ENCODE measurements at places on chromosomes 3 and 15.

DNA sequence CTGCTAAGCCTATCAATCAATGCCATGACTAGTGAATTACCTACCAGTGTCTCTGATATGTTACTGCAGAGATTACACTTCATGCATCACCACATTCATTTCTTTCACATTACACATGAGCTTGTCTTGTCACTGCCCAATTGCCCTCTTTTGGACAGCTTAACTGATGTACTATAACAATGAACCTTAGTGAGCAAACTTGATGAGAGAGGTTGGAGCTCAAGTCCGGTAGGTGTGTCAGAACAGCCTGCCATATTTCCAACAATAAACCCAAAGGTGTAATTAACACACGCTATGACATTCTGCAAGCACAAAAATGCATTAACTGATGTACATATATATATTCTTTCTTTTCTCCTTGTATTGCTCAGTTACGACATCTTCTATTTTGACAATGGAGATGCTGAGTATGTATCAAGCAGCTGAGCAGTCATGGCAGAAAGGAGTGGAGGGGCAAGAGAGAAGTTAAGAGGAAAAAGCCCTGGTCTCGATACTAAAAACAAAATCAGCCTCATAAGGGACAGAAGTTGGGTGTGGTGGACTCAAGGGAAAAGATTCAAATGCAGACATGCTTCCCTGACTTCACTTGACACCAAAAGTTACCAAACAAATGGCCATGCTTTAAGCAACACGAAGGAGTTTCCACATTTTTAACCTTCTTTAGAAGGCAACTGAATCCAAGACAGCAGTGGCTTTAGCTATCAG, 538.2 kb downstream of the FOXP1 start:
- DNase-seq = no peak

- no peak for DNase-seq
These were observed 25.4 kb upstream of the FAM3D start for GRCh38 chr3:58691997-58692396.

DNA sequence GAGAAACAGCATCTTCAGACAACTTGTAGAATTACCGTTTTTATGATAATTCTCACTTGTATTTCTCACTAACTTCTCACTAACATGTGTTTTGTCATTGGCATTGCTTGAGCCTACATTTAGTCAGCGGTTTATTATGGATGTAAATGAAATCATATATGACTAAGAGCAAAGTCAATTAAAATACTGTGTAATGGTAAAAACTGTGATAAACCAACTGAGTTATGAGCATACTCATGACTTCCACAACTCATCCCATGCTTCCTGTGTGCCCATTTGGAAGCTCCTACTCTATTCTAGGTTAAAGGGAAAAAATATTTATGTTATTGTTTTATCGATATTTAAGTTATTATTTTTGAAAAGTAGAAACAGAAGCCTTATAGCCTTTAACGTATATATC, 12.8 kb downstream of the PXK start:
- no peak for DNase-seq

DNA sequence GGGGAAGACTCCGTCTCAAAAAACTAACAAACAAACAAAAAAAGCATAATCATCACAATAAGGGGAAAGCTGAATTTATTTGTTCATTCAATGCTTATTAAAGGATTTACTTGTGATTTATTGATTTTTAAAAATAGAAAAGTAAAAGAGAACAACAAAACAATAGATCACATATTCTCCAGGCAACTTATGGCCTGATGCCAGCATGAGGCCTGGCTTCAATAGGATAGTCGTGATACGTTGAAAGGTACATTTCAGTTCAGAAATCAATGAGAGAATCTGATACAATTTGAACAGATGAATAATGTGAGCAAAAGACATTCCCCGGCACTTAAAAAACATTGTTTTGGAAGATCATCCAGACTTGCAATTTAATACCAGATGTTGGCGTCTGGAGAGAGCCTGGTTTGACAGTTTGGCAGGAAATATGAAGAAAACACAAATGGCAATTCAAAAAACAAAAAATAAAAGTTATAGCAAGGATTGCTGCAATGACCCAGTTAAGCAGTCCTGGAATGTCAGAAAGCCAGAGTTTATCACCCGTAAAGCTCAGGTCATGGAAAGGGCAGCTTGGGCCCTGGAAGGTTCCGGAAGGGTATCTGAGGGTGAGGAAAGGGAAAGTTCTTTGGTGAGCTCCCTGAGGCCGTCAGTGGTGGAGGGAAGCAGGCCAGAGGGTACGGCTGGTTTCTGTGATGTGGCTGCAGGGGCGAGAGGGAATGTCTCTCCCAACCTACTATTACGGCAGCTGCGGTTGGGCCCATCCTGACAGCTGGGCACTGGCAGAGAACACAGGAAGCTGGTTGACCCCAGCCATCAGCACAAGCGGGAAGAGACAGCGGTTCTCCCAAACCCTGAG, 230.2 kb upstream of the HES1 start:
- DNase-seq = no peak

GRCh38 chr3:20424086-20424485, 238.1 kb upstream of the SGO1 start:
- no peak for DNase-seq

DNA sequence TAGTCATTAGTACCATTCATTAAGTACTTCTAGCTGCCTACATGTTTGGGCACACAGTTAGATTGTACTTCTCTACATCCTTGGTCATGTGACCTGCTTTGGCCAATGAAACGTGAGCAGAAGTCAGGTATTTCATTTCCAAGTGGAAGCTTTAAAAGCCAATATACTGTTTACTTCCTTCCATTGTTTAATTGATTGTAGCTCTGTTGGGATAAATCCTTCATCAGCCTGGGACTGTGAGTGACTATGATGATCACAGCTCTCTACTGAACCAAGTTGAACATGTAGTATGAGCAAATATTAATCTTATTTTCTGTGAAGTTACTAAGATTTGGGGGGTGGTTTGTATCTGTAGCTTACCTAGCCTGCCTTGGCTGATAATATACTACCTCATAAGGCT, 116.5 kb upstream of the ROPN1 start:
- DNase-seq = no peak

DNA sequence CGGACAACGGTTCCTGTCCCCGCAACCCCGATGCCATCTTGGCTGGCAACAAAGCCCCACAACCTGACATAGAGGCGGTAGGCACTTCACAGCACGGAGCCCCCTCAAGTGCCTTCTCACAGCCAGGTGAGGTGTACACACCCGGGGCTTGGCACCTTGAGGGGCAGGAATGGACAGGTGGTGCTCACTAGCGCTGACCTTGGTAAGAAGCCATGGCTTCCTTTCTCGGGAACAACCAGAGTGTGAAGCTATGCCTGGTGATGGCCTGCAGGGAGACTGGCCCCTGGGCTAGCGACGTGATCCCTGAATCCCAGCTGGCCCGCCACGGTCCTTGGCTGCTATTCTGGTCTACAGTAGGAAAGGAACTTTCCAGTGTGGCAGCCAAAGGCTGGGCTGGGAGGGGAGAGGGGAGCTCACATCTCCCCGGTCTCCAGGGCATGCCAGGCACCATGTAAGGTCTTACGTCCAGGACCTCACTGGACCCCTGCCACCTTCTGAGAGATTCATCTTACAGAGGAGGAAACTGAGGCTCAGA, 70.6 kb upstream of the RPL32 start:
- DNase-seq = no peak

- DNase-seq = no peak
These were observed 11.5 kb downstream of the PARP16 start for GRCh38 chr15:65275104-65275727.

- DNase-seq = no peak
These were observed 389.9 kb upstream of the RGMA start for GRCh38 chr15:93478947-93479346.

- no peak for DNase-seq
These were observed 86.1 kb downstream of the PLCH1 start for GRCh38 chr3:155658671-155659261.

GRCh38 chr3:108677811-108678210, 79.4 kb downstream of the RETNLB start:
- DNase-seq = no peak

DNA sequence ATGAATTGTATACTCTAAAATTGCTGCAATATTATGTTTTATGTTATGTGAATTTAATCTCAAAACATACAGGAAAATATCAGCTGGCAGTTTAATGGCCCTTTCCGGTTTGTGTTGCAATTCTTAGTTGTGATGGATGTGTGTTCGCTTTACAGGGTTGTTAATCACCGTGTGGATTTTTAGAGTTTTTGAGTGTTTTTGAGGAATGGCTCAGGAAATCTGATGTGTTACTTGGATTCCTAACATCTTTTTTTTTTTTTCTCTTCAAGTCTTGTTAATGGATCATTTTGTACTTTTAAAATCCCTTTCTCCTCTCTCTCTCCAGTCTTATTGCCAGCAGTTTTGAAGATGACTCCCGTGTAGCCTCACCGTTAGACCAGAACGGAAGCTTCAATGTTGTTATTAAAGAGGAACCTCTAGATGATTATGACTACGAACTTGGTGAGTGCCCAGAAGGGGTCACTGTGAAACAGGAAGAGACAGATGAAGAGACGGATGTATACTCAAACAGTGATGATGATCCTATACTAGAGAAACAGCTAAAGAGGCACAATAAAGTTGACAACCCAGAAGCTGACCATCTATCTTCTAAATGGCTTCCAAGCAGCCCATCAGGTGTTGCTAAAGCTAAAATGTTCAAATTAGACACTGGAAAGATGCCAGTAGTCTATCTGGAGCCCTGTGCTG, 35.7 kb downstream of the MGA start:
- peak; percentile 52 for DNase-seq

- DNase-seq = no peak
These were observed 178.8 kb downstream of the NSMCE3 start for GRCh38 chr15:29090617-29091466.
